SW480 (cell line): ENCODE measurements at places on chromosomes 5 and 9.
A peak's percentile ranks its signal among the peaks of the same experiment; 100 is the strongest.

- peak; percentile 57 for DNase-seq
Observed at GRCh38 chr9:33818167-33818846, 1.3 kb downstream of the UBE2R2 start.

- DNase-seq = no peak
Observed at GRCh38 chr5:139378941-139379361, 4.1 kb downstream of the SLC23A1 start.

DNA sequence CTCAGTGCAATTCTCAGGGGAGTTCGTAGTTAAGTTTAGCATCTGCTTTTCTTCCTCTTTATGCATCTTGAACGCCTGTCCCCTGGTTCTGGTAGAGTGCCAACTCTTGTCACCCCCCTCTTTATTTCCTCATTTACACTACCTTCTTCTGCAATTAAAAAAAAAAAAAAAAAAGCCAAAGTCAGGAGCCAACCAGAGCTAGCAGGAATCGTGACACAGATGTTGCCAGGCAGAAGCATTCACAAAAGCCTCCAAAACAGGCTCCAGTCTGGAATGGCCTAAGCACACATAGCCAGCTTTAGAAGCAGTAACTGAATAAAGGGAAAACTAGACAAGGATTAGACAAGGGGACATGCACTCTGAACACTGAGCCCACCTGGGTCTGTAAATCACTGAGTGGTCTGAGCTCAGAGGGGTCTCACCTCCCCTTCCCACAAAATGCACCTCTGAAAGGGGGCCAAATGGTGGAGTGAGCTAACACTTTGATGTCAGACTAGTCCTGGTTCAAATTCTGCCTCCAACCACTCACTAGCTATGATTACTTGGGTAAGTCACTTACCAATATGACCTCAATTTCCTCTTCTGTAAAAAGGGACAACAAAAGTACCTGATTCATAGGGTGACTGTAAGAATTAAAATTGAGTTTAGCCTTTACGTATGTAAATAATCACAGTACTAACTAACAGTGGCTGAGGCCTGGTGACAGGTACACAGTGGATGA lies 2.0 kb downstream of the CD74 start:
- DNase-seq = peak; percentile 78

DNA sequence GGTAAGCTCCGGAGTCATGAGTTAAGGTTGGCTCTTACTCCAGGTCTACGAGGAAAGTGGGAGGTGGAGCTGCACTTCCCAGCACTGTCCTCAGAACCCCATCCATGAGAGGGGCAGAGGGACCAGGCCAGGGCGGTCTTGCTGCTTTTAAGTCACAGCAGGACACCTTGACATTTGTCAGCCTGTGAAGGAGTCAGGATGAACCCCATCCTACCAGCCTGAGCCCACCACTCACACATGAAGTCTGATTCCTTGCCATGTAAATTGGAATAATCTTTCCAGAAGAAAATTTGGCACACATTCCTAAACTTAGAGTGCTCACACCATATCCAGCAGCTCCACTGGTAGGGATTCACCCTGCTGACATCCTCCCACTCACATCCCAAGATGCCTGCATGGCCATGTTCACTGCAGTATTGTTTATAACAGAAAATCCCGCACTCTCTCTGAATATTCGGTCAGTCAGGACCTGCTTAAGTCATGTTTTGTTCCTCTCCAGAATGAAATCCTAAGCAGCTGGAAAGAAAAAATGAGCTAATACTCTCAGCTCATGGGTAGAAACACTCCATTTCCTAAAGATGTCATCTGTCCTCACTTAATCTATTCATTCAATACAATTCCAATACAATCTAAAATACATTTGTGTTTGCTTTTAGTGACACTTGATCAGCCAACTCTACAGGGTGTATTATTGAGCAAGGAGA lies 79.3 kb upstream of the COL5A1 start:
- DNase-seq = no peak

- no peak for DNase-seq
Observed at GRCh38 chr5:174900240-174900865, 176.0 kb downstream of the MSX2 start.

GRCh38 chr9:90022474-90022873 lies 417.7 kb downstream of the GADD45G start:
- DNase-seq = peak; percentile 25

DNA sequence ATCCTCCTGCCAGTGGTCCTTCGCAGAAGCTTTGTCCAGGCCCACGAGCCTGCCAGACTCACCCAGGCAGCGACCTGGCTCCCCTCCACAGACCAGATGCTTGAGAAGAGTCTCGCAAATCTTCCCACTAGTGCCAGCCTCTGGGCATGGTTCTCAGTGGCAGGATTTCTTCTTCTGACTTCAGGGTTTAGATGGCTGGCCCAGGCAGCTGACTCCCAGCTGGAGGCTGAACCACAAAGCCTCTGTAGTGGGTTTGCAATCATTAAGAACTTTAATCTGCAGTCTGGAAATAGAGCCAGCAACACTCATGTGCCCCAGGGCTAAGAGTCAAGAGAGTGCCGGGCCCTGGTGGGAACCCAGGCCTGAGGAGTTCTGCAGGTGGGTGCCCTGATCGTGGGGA lies 90.6 kb upstream of the ICE1 start:
- no peak for DNase-seq

GRCh38 chr9:82021198-82021597 lies 32.6 kb downstream of the SPATA31D1 start:
- DNase-seq = no peak

DNA sequence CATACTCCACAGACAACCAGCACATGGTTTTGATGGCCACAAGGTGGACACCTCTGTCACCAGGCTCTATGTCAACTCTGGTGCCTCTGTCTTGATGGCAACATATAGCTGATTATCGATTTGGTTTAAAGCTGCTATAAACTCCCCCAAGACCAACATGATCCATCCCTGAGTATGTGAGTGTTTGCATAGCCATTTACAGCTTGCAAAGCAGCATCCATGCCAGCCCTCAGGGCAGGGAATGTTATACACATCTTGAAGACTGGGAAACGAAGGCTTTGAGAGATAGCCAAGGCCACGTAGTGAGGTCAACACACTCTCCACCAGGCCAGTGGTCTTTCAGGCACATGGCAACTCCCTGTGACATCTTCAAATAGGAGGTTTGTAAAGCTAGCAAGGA lies 40.3 kb upstream of the BRINP1 start:
- no peak for DNase-seq

- peak; percentile 49 for DNase-seq
Observed at GRCh38 chr9:135156525-135157510, 69.3 kb downstream of the OLFM1 start.

DNA sequence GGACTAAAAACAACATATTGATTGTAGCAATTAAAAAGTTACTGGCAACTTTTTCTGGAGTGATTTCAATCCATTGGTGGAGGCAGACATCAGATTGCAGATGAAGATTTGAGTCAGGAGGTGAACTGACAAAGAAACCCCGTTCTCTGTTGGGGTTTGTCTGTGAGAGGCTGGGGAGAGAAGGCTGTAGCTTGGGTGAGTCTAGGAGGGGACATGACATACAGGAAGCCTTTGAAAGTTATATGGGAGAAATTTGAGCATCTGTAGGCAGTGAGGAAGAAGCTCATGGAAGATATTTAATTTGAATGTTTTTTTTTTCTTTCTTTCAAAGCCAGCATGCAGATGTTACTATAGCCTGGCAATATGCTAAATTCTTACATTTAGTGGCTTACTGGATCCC lies 26.0 kb downstream of the KDM4C start:
- DNase-seq = no peak

DNA sequence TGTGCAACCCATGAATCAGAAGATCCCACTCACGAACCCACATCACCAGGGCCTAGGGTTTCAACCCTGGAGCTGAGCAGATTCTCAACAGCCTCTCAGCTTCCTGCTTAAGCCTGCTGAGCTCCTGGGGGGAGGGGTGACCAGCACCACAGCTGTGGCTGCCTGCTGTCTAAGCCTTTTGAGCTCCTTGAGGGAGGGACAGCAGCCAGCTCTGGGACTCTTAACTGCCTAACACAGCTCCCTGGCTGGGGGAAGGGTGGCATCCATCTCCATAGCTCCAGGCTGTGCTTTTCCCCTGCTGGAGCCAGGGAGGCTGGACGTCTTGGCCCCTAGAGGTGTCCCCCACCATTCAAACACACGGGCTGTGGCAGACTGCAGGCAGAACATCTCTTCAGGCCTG lies 250.3 kb downstream of the DMAC1 start:
- no peak for DNase-seq
